ENCODE measurements at places on chromosomes 4 and X.
A peak's percentile ranks its signal among the peaks of the same experiment; 100 is the strongest.

- DNase-seq, result no peak
These were observed 1329.1 kb downstream of the PCDH18 start for GRCh38 chr4:136203199-136203598.

DNA sequence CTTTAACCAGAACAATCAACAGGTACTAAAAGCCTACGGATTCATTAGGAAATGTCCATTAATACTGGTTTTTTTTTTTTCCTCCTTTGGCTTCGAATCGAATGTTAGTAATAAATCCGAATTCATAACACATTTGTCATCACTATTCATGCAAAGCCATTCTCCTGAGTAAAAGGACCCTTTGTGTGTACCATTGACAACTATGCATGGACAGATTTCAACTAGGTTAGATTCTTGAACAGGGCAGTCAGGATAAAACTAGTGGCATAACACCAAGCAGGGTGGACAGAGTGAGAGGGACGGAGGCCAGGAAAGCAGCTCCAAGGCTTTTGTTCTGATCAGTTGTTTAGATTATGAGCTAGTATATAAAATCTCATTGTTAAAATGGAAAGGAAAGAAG lies 1722.0 kb upstream of the TENM3 start:
- DNase-seq, result no peak

DNA sequence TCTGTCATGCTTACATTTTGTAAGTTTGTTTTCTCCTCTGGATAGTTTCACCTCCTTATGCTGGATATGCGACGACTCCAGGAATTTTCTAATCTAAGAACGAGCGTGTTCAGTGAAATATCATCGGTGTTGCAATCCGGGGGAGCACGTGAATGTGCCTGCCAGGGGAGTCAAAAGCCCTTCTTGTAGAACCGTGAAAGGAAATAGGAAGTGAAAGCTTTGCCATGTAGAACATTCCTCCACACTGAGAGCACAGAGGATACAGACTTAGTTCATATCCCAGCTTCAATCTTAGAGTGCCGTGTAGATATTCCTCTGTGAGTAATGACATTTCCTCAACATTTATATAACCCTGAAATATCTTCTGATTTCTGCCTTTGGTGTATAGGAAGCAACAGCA lies 121.2 kb downstream of the VEGFC start:
- DNase-seq, result no peak

GRCh38 chr4:167581449-167581965 lies 347.2 kb upstream of the SPOCK3 start:
- DNase-seq, result no peak

DNA sequence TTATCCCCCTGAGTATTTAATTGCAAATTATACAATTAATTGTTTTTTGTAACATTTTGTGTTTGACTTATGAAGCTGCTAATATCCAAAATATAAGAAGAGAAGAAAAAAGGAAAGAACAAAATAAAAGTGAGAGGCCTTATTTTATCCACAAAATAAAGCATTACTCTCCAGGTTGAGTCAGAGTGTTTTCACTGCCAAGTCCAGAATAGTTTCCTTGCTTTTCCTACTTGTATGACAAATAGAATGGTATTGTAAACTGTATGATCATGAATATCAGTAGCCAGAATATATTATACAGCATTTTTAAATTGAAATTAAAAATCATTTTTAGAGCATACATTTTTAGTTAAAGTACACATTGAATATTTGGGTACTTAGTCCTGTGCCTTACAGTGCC lies 237.8 kb downstream of the NDST4 start:
- no peak for DNase-seq

DNA sequence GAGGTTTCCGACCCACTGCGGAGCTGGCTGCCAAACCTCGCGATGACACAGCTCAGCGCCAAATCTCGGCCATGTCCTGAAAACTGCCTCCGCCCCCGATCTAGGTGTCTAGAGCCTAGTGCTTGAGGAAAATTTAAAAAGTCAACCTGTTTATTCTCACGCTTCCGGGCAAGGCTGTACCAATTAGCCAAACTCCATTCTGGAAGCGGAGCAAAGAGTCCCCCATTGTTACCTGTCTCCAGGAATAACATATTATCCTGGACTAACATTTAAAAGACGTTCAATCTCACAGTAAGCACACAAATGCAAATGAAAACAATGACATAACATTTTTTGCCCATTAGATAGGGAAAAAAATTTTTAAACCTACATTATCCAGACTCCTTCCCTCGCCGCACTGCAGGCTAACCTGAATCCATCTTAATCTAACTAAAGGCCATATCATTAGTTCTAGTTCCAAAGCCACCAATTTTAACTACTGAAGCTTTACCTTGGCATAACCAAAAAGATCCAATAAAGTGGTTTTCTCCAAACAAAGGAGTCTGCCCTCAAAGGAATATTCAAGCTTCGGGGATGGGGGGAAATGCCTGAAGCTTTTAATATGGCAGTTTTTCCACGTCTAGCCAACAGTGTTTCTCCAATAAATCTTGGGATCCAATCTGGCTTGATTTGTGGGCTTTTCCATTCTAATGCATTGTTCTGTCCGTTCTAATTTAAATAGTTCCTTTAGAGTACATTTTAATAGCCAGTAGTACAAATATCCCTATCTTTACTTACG lies 1.9 kb downstream of the HUWE1 start:
- DNase-seq, result peak; percentile 82

- no peak for DNase-seq
These were observed 886.2 kb downstream of the ARAP2 start for GRCh38 chr4:35358001-35358584.

DNA sequence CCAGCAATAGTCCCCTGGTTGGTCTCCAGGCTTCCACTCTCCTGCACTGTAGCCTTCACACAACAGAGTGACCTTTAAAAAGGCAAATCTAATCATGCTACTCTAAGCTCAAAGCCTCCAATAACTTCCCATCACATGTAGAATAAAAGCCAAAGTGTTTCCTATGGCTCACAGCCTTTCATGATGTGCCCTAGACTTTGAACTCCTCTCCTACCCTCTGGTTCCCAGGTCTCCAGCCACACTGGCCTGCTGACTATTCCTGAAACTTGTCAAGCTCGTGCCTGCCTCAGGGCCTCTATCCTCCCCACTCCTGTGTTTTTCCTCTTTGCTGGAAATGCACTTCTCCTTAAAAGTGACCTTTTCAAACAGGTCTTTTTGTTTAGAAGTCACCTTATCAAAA lies 3.1 kb downstream of the MANBA start:
- no peak for DNase-seq

GRCh38 chrX:17817251-17817650 lies 43.8 kb downstream of the RAI2 start:
- DNase-seq, result no peak

GRCh38 chrX:118187100-118187499 lies 70.5 kb upstream of the KLHL13 start:
- DNase-seq, result no peak

DNA sequence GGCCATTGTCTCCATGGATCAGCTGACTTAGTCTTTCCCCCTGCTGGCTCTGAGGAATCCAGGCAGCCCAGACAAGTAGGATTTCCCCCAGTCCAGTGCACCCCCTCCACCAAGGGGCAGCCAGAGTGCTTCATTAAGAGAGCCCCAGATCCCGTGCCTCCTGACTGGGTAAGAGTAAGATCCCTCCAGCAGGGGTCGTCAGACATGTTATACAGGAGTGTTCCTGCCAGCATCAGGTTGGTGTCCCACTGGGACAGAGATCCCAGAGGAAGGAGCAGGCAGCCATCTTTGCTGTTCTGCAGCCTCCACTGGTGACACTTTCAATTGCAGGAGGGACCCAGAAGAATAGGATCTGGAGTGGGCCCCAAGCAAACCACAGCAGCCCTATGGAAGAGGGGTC lies 29.0 kb upstream of the INPP4B start:
- DNase-seq, result no peak

GRCh38 chrX:54838583-54838982 lies 31.0 kb downstream of the MAGED2 start:
- DNase-seq, result no peak

DNA sequence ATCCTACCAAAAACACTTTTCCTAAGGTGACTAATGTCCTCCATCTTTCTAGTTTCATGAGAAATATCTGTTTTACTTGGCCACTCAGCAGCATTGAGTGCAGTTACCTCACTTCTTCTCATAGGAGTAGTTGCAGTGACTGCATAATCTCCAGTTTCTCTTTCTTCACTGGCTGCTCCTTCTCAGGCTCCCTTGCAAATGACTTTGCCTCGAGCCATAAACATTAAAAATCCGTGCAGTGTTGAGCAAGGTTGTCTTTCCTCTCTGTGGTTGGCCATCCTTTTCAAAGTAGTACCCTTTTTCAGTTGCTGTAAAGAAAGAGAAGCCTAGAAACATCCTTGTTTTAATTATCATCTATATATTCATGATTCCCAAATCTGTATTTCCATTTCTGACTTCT lies 10.2 kb upstream of the PRKG2 start:
- no peak for DNase-seq

DNA sequence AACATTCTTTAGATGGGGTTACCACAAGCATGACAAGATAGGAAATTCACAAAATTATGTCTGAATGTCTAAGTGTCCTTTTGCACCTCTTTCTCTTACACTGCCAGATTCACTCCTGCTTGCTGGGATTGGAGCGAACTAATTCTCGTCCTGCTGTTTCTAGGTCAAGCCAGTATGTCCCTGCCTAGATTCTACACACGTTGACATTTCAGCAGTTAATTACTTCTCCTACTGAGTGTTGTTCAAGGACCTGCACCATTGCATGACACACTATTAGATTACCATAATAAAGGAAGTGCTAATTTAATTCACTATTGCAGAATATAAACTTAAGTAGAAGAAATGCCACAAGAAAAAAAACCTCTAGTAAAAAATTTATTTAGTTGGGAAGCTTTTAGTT lies 1911.7 kb downstream of the PCDH7 start:
- DNase-seq, result no peak

DNA sequence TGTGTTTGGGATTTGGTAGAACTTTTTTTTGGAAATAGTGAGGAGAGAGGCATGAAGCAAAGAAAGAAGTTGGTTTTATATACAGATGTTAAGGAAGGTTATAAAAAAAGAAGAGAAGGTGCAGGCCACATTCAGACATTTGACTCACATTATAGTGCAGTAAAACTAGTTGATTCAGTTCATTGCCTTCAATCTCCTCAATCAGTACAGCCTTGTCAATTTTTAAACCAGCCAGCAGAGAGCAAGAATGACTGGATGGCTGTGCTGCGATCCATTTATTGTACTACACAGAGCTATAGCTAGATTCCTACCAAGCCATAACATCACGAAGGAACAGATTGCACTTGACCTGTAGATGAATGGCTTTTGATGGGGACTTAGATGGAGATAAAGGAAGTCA lies 79.7 kb upstream of the LSM6 start:
- DNase-seq, result no peak

- no peak for DNase-seq
These were observed 18.8 kb upstream of the SYNPO2 start for GRCh38 chr4:118869808-118870342.

DNA sequence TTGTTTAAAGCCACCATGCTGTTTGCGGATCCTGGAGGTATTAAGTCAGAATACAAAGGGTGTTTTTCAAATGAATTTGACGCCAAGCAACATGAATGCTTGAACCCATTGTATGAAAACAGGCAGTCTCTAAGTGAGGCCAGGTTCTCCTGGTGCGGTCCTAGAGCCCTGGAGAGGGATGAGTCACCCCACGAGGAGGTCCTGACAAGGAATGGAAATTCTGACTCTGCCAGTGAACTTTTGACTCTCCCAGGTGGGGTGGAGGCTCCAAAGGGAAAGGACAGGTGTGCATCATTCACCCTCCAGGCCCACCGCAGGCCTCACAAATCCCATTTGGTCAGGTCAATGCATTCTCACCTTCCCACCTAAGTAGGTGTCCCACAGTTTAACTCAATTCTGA lies 1.5 kb downstream of the TRIM2 start:
- DNase-seq, result peak; percentile 29

- no peak for DNase-seq
These were observed 91.6 kb downstream of the ANXA10 start for GRCh38 chr4:168183717-168184571.

GRCh38 chr4:185881430-185881829 lies 69.4 kb upstream of the SORBS2 start:
- DNase-seq, result no peak

GRCh38 chrX:41384051-41384705 lies 50.2 kb downstream of the DDX3X start:
- peak; percentile 49 for DNase-seq

- no peak for DNase-seq
These were observed 921 bp downstream of the PFKFB1 start for GRCh38 chrX:54992911-54993622.

DNA sequence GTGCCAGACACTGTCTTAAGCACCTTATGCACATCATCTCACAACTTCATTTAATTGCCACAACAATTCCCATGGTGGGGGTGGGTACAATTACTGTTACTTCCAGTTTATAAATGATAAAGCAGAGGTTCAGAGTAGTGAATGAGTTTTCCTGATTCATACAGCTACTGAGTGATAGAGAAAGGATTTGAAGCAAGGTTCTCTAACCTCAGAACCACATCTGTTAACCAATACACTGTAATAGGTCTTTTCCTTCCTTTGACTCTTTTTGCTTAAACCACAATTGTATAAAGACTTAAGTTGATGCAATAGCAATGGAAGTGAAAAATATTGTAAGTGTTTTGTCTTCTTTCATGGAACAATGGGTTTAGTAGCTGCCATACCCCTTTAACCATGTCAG lies 43.5 kb upstream of the PAK3 start:
- DNase-seq, result no peak

- no peak for DNase-seq
These were observed 56.8 kb downstream of the RXFP1 start for GRCh38 chr4:158578476-158578875.

- DNase-seq, result no peak
These were observed 163.4 kb downstream of the FBXW7 start for GRCh38 chr4:152372444-152372843.

DNA sequence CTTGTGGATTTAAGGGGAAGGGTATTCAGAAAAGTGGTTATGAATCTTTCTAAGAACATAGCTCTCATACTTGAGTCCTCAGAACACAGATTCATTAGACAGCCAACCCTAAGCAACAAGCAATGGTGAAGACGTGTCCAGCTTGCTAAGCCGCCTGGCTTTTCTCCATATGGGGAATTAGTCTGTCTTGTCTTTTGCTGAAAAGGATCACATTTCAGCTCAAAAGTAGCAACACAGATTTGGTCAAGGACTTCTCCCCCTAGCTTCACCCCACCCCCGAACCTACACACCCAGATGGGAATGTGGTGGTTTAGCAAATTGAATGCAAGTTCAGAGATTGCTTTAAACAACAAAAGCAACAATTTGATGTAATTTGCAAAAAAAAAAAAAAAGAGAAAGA lies 103.3 kb upstream of the RASGEF1B start:
- no peak for DNase-seq

GRCh38 chr4:174707051-174707676 lies 121.9 kb downstream of the GLRA3 start:
- no peak for DNase-seq

DNA sequence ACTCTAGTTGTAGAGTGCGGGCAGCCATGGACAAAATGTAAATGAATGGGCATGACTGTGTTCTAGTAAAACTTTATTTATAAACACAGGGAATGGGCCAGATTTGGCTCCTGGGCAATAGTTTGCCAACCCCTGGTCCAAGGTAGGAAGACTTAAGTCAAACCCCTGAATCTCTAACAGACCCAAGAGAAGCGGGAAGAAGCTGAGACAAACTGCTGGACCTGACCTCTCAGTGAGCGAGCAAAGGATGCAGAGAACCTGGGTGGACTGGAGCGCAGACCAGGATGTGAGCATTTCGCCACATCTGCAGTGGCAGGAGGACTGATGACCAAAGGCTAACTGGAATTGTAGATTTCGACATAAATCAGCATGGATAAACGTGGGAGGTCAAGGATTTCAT lies 201.6 kb downstream of the STIM2 start:
- DNase-seq, result no peak
